K562 (cell line): ENCODE measurements at places on chromosomes 3 and 15. TPM values are rescaled to one million over a fixed set of nuclear protein-coding genes. Genes with fewer than 3 reads are reported as not detected.

Gene GASK1A
- total RNA-seq = 0.13 TPM in 1 of 2 replicates, not detected in the other

Gene LAMB2
- total RNA-seq = 17.5 and 17.9 TPM in 2 replicates

Gene TERC
- total RNA-seq = 21.6 and 29.3 TPM in 2 replicates

- no peaks in the 10 kb centered on the region for H3K27me3 ChIP-seq
- no peaks in the 10 kb centered on the region for H3K4me1 ChIP-seq
- DNase-seq = no peak
- no peak overlapping the region for H3K4me3 ChIP-seq
- H3K27ac ChIP-seq = no peak overlapping the region
- H3K36me3 ChIP-seq = no peaks in the 10 kb centered on the region
Observed at GRCh38 chr3:128714887-128715491, 11.0 kb upstream of the RAB7A start.
